Activated CD8-positive, alpha-beta memory T cell treated with anti-CD3 and anti-CD28 coated beads for 36 hours (primary cell): ENCODE measurements at places on chromosomes 5 and 9. TPM values are rescaled to one million over a fixed set of nuclear protein-coding genes. Genes with fewer than 3 reads are reported as not detected.

DRD1 gene
- not detected for total RNA-seq

RNF208 gene
- 3.0 TPM for total RNA-seq

SLC34A3 gene
- not detected for total RNA-seq

TRIM7 gene
- 1.9 TPM for total RNA-seq

PRRX2 gene
- total RNA-seq = 0.63 TPM
